ENCODE measurements at places on chromosomes 5 and 9.

GRCh38 chr9:126549246-126550006, 64.3 kb upstream of the LMX1B start:
- DNase-seq: no peak

DNA sequence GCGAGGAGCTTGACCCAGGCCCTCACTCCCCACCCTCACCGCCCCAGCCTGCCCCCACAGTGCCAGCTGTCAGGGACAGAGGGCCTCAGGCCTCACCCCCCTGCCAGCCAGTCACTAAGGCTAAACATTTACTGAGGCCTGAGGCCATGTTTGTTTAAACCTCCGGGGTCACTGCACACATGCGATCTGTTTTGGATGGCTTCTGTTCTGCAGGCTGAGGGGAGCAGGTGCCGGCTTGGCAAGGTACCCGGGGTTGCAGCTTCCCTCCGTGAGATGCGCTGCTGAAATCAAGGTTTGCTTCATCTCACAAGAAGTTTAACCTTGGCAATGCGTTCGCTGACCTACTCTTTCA, 103.3 kb upstream of the BOD1 start:
- no peak for DNase-seq

DNA sequence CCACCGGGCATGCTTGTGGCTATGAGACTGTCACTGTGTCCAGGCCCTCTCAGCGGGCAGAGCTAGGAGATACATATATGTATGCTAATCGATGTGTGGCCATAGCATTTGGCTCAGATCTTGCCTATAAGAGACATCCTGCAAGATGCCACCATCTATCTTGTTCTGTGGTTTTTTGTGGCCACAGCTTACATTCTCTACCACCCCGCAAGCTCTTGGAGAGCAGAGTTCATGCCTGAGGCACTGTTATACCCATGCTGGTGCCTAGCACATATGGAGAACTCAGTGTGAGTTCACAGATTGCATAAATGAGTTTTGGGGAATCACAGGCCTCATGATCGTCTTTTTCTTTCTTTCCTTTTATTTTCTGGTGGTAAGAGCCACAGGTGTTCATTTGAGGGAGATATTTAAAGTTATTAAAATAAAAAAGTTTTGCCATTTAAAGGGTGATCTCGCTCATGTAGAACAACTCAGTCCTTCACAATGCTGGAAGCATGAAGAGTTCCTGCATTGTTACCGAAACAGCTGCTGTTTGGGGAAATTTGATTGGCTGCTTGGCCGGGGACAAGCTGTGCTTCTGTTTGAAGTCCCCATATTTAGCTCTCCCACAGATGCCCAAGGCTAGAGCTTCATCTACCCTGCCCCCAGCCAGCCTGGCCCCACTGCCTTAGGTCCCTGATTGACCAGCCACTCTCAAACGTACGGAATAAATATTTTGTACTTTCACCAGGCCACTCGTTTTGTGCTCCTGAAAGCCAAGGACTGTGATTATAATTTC, 169.2 kb upstream of the MAP1B start:
- no peak for DNase-seq

DNA sequence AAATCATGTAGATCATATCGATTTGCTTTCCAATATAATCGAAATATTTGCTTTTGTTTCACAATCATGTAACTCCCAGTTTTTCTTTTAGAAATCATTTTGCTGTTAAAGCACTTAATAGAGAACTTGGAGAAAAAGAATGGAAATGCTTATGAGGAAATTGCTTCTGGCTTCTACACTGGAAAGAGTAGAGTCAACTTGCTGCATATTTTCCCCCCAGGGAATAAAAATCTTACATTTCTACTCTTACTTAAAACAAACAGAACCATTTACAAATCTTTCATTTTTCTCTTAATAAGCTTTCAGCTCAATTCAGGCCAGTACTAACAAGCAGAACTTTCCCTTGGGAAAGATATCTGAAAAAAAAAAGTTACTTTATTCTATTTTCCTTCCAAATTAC, 312.0 kb downstream of the CHSY3 start:
- DNase-seq: no peak

GRCh38 chr5:50905996-50906570, 239.6 kb downstream of the PARP8 start:
- no peak for DNase-seq
